Activated naive CD4-positive, alpha-beta T cell treated with anti-CD3 and anti-CD28 coated beads for 36 hours (primary cell): ENCODE measurements at places on chromosomes 16 and 17. TPM values are rescaled to one million over a fixed set of nuclear protein-coding genes. Genes with fewer than 3 reads are reported as not detected.

Gene TP53TG3F
- total RNA-seq = not detected

Gene NT5M
- 8.1 TPM for total RNA-seq

Gene OR1A1
- not detected for total RNA-seq

Gene IRX5
- not detected for total RNA-seq

Gene TUBG1
- total RNA-seq = 91.3 TPM

Gene CCL3
- total RNA-seq = 8.3 TPM

DNA sequence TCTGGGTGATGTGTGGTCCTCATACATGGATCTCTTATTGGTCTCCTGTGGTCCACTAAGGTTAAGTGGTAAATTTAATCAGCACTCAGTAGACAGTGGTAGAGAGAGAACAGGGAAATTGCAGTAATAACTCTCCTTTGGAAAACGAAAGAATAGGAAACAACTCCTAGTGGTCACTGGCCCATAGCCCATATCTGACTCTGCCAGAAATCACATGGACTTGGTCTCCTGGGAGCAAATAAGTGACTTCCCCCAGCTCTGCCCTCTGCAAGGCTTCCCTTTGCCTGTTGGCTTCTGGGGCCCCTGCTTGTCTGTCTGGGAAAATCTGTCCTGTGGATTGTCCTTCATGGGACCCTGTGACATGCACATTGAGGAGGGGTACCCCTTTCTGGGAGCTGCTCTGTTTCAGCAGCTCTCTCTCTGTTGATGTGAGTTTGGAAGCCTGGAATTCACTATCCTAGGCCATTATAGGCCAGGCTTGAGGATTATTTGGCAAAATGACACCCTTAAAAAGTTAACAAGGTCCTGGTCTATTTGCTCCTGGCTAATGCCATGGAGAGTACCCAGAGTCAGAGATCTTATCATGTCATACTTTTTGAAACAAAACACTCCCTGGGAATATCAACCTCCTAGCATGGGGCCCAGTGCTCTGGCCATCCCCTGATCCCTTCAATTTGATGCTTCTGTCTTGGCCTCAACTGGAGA is 58.0 kb upstream of the HNF1B start:
- DNase-seq = no peak

DNA sequence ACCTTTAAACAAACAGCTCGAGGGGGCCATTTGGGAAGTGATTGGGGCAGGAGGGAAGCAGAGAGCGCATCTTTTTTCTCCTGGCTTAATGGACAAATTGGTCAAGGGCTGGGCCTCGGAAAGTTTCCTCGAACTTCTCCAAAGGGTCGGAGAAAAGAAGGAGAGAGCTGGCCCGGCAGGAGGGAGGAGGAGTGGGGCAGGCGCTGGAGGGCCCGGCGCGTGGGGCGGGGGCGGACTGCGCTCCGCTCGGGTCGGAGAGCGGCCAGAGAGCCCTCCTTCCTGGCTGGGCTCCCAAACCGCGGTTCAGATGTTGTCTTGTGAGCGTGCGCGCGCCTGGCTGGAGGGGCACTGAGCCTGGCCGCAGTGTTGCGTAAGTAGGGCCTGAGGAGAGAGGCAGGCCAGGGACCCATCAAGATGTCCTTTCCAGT is 1.2 kb downstream of the MMP2 start:
- no peak for DNase-seq

DNA sequence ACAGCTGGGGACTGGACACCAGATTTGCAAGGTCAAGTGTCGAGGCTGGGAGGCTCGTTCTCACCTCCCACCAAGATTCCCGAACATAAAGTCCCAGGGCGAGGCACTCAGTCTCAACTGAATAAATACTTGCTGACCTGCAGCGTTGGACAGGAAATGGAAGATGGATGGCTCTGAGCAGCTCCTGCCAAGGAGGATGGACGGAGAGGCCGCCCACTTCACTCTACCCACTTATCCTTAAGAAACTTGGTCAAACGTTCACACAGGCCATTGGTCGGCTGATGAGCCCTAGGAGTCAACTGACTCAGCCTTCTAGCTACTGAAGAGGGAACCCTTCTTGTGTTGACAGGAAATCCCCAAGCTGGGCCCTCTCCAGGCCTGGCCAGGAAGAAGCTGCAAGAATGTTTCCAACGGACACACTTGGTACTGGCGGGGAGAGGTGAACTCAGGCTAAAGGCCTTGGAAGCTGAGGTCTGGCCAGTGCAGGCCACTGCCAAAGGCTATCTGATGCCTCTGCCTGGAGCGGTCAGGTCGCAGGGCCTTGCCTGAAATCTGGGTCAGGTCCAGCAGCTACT is 50.0 kb downstream of the VAC14 start:
- DNase-seq = peak; percentile 36

GRCh38 chr17:33562792-33563191 is 269.7 kb upstream of the ASIC2 start:
- no peak for DNase-seq

- no peak for DNase-seq
These were observed 631 bp downstream of the CDH3 start for GRCh38 chr16:68645494-68646388.

- DNase-seq = no peak
These were observed 41.3 kb downstream of the UBN1 start for GRCh38 chr16:4888428-4889135.

DNA sequence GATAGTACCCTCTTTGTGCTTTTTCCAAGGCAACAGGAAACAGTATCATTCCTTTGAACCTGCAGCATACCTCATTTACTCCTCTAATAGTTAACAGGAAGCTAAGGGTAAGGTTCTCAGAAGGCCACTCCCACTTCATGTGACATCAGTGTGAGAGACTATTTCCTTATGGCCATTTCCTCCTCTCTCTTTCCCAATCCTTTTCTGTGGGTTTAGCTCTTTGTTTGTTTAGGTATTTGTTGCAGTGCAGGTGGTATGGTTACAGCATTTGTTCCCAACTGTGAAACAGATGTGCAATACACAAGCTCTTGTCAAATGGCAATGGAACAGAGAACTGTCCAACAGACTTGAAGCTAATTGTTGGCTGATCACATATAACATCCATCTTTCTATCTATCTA is 14.7 kb downstream of the TMC5 start:
- DNase-seq = no peak

- DNase-seq = peak; percentile 83
These were observed 17.7 kb downstream of the PSMD11 start for GRCh38 chr17:32461853-32462617.

DNA sequence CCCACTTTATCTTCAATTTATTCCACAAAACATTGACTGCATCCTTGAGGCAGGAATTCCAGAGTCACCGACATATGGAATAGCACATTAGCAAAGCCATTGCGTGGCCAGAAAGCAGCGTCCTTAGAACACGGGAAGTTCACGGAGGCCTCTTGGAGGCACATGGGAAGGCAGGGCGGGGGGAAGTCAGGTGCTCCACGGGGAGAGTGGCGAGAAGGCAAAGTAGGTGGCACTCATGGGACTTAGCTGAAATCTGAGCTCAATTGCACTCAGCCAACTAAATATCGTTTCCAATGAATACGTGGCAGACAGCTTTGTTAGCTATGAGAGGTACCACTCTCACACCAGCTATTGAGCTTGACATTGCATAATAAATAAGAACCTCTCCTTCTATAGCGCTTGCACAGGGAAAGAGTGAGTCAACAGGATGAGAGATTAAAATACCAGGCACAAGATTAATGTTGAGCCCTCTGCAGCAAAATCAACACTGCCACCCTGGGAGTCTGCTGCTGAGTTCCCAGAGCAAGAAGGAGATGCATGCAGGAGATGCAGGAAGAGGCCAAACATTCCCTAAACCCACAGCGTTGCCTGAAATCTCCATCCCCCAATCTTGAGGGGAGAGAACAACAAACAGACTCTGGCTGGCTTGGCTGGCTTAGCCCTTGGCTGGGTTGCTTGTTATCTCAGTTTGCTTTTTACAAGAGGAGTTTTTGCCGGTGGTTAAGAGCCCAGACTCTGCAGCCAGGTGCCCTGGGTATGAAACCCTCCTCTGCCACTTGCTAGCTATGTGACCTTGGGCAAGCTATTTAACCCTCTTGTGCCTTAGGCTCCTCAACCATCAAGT is 28.8 kb downstream of the ABCC12 start:
- DNase-seq = peak; percentile 10

- no peak for DNase-seq
These were observed 119.9 kb downstream of the COPRS start for GRCh38 chr17:31738996-31739699.

DNA sequence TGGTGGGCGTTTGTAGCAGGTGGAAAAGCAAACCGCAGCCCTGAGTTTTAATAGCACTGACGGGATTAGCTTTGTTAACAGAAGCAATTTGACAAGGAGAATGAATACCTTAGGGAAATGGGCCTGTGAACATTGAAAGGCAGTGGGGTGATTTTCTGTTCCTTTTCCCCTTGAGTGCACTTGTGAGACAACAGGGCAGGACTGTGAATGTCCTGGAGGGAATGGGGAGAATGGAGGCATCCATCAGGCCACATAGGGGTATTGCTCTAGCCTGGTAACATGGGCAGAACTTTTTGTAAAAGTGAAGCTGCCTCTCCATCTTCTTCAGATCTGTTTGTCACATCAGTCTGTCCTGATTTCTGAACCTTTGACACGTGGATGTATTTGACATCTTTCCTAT is 26.2 kb downstream of the USP43 start:
- DNase-seq = no peak

DNA sequence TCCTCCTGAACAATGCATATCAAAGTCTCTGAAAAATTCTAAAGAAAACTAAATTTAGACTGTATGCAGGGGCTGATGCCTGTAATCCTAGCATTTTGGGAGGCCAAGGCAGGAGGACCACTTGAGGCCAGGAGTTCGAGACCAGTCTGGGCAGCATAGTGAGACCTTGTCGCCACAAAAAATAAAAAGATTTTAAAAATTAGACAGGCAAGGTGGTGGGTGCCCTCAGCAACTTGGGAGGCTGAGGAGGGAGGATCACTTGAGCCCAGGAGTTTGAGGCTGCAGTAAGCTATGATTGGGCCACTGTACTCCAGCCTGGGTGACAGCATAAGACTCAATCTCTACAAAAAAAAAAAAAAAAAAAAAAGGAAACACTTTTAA is 30.1 kb upstream of the MMD start:
- no peak for DNase-seq

- DNase-seq = no peak
These were observed 60.0 kb upstream of the BCAR1 start for GRCh38 chr16:75311383-75311938.

- peak; percentile 75 for DNase-seq
These were observed at the start of gene RAP1GAP2 for GRCh38 chr17:2796164-2797125. Gene RAP1GAP2 (plus strand): TSS chr17:2796438. CDS start chr17:2796528, 90 bp downstream.

DNA sequence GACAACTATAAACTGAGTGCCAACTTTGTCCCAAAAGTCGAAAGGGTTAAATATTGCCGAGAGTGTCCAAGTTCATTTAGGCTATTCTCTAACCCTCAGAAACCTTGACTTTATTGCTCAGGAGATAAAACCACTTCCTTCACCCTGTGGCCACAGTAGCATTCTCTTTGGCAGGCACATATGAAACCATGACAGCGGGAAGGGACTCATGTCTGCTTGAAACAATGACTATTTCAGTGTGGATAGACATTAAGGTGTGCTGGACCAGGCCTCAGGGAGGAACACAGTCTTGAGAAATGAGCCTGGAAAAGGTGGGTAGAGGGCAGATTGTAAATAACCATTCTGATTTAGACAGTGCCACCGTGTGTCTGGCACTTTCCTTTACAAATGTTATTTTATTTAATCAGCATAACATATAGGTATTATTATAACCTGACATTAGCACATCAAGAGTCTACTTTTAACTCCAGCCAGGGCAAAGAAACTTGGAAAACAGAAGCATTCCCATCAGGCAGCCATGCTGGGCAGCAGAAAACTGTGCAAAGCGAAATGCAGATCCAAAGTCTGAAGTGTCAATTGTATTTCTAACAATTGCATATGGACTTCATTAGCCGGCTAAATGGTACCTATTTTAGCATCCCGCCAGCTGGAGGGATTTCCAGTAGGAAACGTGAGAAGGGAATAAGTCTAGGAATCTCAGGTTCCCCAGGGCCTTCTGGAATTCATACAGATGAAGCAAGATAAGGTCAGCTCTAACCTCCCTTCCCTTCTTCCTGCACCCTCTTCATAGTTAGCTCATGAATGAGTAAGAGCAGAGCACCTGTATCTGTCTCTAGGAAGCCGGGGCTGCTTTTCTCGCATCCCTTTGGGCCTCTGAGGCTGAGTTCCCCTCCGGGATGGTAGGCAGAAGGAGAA is 212.8 kb upstream of the ELAC2 start:
- no peak for DNase-seq

DNA sequence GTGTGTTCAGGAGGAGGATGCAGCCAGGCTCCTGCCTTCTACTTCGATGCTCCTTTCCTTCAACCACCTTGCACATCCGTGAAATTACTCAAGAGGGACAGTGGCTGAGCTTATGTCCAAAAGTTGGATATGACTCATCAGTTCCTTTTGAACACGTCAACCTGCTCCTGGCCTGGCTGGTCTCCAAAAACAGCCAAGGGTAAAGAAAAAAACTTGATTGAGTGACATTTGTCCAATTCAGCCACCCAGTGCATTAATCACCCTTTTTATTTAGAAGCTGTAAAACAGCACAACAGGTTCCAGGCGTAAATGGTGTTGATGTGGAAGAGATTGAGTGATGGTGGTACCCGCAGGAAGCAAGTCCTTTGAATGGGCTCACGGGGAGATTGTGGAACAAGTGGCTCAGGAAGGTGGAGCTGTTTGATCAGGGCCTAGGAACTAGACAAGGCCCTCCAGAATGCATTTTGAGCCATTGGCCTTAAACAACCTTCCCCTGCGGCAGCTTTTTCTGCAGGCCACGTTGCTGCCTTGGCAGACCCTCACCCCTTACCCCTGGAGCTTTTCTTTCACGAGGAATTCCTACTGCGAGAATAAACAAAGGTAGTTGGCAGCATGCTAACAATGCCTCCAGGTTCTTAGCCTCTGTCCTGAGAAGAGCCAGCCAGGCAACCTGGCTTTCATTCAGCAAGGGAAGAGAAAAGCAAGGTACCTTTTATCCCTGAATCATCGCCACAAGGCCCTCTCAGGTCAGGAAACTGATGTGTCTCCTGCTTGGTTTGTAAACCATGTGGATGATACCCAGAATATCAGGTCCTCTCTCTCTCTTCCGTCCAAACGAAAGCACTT is 173.3 kb upstream of the CACNG5 start:
- DNase-seq = no peak

GRCh38 chr16:86870380-86870779 is 292.0 kb downstream of the FOXL1 start:
- DNase-seq = no peak

- DNase-seq = no peak
These were observed 54.7 kb downstream of the NXN start for GRCh38 chr17:924711-925475.

DNA sequence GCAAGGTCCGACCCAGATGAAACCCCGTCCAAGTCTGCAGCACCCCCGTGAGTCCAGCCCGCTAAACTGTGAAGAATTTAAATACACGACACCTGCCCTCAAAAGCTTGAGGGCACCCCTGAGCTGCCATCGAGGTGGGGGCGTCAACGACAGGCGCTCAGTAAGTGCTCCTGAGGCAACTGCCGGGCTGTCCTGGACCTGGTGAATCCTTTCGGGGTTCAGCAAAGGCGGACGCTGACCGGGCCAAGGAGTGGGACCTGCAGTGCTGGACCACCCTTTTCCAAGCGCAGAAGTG is 512 bp upstream of the ENDOV start:
- DNase-seq = no peak

DNA sequence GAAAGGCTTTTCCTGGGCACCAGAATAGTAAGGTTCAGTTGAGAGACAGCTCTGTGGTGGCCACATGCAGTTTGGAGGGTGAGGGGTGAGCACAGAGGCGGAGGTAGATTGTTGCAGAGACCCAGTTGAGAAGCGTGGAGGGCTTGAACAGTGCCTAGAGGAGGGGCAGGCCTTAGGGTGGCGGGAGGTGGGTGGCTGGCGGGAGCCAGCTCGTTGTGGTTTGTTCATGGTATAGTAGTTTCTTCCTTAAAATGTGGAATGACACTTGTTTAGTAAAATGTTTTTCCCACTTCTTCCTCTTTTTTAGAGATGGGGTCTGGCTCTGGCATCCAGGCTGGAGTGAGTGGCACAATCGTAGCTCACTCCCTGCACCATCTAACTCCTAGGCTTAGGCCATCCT is 14.2 kb downstream of the USP10 start:
- no peak for DNase-seq
